Frontal cortex (tissue), 4 donors: ENCODE measurements at places on chromosomes 6 and 20. TPM values are rescaled to one million over a fixed set of nuclear protein-coding genes. Genes with fewer than 3 reads are reported as not detected.

ELOVL5 gene
- total RNA-seq, result 50.5 TPM

CD164 gene
- 57.9 TPM for total RNA-seq

GCNT2 gene
- total RNA-seq, result 19.2 TPM

PLN gene
- total RNA-seq, result 0.82 TPM

SPAG4 gene
- total RNA-seq, result 0.82 TPM

MEP1A gene
- total RNA-seq, result not detected

PLCB4 gene
- 11.8 TPM for total RNA-seq

PRSS35 gene
- 2.0 TPM for total RNA-seq

TGM3 gene
- not detected for total RNA-seq

MAP7 gene
- total RNA-seq, result 5.7 TPM

GJA10 gene
- not detected for total RNA-seq

KCNB1 gene
- total RNA-seq, result 5.7 TPM

WFDC2 gene
- total RNA-seq, result 3.3 TPM

OR5V1 gene
- total RNA-seq, result not detected

FAM83D gene
- total RNA-seq, result 2.4 TPM

TSPO2 gene
- total RNA-seq, result 0.82 TPM

NMBR gene
- 4.9 TPM for total RNA-seq

C4B gene
- total RNA-seq, result 9.0 TPM

CFAP61 gene
- 2.0 TPM for total RNA-seq

PRICKLE4 gene
- 0.41 TPM for total RNA-seq

BNIP5 gene
- under 0.01 TPM for total RNA-seq

TSBP1 gene
- not detected for total RNA-seq
